ENCODE measurements at places on chromosomes 13 and 19.

- DNase-seq, result no peak
Observed at GRCh38 chr13:46906405-46906804, 9.6 kb upstream of the HTR2A start.

- DNase-seq, result no peak
Observed at GRCh38 chr19:2083174-2083854, 12.8 kb downstream of the MOB3A start.

DNA sequence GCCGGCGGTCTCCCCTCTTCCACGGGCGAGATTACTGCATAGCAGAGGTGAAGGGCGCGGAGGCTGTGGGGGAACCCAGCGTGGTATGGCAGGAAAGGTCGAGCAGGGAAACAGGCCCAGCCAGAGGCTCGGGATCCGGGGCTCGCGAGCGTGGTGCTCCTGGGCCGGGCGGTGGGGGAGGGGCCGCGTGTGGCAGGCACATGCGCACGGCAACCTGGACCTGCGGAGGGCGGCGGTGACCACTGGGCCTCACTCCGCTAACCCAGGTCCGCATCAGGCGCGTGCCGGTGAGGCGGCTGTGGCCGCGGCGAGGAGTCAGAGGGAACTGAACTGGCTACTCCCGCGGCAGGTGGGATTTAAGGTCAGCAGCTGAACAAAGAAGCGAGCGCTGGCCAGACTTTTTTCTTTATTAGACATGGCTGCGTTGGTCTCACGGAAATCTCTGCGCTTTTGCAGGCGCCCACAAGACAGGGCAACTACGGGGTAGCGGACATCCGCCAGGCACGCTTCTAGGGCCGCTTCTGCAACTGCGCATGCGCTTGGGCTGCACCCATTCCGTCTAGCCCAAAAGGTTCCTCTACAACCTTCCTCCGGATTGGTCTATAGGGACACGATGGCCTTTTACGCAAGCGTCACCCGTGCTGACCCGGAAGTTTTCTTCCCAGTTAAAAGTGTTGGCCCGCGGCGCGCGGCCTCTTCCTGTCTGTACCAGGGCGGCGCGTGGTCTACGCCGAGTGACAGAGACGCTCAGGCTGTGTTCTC, at the start of gene RPS5:
RPS5 (plus strand) TSS at position 694 of the 762 bp plus-strand sequence. CDS start 869 bp downstream, outside the sequence.
- peak; percentile 87 for DNase-seq

DNA sequence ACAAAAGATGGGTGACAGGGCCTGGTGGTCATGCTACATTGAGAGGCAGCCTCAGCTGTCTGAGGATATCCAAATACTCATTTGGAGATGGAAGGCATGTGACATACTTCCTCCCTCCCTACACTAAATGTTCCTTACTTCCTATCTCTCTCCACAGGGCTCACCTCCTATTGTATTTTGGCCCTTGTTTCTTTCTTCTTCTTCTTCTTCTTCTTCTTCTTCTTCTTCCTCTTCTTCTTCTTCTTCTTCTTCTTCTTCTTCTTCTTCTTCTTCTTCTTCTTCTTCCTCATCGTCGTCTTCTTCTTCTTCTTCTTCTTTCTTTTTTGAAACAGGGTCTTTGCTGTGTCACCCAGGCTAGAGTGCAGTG, 71.8 kb upstream of the POMP start:
- DNase-seq, result no peak

GRCh38 chr13:35796623-35797022, 320.1 kb upstream of the MAB21L1 start:
- no peak for DNase-seq

- DNase-seq, result no peak
Observed at GRCh38 chr19:47726467-47726866, 13.2 kb downstream of the EHD2 start.

- no peak for DNase-seq
Observed at GRCh38 chr19:51127032-51127431, 2.3 kb downstream of the SIGLEC9 start.

DNA sequence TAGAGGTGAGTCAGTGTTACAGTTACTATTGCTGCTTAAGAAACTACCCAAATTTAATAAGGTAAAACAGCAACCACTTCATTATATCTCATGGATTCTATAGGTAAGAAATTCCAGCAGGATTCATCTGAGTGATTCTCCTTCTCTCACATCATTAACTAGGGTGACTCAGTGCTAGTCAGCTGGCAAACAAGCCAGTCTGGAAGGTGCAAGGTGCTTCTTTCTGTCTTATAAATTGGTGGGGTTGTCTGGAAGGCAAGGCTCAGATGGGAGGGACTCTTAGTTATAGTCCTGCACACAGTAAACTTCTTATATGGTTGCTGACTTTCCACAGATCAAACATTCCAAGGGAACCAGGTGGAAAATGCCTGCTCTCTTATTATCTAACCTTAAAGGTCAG, 484.5 kb downstream of the GPC5 start:
- no peak for DNase-seq

DNA sequence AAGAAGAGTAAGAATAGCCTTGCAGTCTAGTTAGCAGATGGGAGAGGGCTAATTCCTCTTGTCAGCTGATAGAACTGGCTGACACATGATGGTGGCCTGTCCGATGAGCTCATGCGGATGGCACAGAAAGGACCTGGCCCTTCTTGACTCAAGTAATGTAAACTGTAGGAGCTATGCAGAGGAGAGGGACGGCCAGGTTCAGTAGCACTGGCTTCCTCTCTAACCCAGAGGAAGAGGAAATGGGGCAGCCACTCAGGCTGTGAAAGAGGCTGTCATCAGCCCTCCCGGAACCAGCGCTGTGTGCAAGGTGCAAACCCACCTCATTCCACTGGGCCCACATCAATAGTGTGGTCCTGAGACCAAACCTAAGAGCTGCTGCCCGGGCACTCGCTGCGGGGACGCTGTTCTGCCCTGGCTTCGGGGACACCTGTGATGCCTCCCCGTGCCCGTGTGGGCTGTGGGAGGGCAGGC, 30.8 kb upstream of the USE1 start:
- no peak for DNase-seq

DNA sequence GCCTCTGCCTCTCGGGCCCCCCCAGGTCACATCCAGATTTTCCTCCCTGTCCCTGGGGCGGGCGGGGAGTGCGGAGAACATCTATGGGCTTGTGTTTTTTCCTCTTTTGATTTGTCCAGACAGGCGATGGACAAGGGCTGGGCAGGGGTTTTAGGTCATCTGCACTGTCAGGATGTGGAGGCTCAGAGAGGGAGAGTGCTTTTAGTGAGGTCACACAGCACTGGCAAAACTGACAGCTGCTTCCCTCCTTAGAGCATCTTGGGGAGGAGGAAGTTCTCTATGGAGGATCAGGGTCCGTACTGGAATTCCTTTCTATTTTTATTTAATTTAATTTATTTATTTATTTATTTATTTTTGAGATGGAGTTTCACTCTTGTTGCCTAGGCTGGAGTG, 38.9 kb downstream of the NFIC start:
- no peak for DNase-seq

- DNase-seq, result no peak
Observed at GRCh38 chr19:47309038-47309437, 623 bp upstream of the C5AR1 start.

GRCh38 chr13:49086722-49087121, 111.0 kb downstream of the FNDC3A start:
- DNase-seq, result no peak

GRCh38 chr13:30496147-30496546, 30.4 kb upstream of the HMGB1 start:
- DNase-seq, result no peak

DNA sequence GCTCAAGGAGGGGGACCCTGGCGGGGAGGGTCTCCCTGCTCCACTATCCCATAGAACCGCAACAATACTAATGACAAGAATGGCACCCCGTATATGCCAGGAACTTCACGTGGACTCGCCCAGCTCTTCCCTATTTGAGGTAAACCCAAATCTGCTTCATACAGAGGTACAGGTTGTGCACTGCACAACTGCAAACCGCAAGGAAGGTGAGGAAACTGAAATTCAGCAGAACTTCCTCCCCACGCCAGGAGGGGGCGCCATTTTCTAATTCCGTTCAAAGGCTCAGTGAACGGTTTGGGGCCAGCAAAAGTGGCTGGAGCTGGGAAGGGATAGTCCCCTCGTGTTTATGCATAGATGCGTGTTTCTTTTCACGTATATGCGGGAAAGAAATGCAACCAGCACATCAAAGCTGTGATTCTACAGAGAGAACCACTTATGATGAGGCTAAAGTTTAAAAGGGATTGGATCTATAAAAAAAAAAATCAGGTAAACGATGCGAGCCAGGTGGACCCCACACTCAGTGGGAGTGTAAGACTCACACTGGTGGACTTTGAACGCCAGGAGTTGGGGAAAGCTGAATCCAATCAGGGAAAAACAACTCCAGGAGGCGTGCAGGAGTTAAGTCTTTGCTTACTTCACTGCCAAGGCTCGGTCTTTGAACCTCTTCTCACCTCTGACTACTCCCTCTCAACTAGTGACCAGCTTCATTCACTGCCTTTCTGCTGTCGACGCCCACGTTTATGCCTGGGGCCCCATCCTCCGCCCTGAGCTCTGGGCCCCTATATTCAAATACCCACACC, 20.3 kb downstream of the C19orf81 start:
- DNase-seq, result peak; percentile 32

DNA sequence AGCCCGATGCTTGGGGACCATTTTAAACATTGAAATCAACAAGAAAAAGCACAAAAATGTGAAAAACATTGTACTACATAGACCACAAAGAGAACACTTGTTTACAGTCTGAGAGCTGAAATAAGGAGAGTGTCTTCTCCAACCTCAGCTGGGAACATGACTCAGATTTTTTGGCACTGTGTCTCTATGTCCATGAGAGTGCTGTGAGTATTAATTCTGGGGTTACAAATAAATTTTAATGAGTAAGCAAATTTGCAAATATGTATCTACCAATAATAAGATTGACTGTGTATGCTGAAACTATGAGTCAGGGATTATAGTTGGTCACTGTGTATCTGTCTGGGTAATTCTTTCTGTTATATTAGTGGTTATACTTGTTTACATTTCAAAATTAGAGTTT, 174.0 kb downstream of the DCT start:
- no peak for DNase-seq

DNA sequence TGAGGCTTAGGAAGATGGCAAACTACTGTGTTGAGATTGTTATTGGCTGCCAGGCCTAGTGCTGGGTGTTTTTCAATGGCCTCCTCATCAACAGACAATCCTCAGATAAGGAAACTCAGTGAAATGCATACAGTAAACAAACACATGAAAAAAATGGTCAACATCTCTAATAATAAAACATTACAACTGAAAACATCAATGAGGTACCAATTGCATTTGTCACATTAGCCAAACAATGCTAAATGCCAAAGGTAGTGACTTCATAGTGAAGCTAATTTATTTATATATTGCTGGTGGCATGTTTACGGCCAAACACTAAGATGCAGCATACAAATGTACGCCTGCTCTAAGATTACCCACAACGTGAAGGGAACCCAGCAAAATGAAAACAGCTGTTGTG, 224.0 kb upstream of the UBL3 start:
- no peak for DNase-seq

- DNase-seq, result no peak
Observed at GRCh38 chr13:30569901-30570576, 47.7 kb upstream of the USPL1 start.

- no peak for DNase-seq
Observed at GRCh38 chr13:63851526-63851925, 2435.9 kb upstream of the PCDH20 start.

DNA sequence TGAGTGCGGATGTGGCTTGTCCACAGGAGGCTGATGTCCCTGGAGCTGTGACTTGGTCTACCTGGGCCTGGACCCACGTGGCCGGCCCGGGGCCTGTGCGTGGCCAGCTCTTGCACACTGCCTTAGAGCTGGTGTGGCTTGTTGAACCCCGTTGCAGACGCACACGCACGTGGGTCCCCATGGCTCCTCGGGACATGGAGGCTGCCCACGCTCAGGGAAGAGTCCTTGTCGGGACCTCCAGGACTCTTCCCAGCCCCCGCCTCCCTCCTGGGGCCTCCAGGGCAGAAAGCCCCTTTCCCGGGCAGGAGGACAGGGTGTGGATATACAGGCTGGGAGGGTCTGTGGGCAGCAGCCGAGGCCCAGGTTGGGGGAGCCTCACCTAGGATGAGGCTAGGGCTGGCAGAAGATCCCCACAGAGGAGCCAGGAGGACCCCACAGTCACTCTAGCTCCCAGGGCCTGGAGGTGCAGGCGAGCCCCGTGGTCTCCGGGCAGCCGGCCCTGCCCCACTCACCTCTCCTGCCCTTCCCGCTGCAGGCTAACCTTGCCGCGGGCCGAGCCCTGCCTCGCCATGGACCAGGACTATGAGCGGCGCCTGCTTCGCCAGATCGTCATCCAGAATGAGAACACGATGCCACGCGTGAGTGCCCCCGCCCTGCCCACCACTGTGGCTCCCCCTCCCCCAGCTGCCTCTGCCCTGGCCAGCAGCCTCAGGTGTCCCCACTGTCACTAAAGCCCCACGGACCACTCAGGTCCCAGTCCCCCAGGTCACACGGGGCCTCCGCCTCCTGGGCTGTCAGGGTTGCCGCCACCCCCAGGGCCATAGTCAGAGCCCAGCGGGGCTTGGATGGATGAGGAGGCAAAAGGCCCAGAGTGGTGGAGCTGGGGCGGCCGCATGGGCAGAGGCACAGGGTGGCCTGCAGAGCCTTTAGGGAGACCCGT, 16.3 kb upstream of the TEKTIP1 start:
- no peak for DNase-seq

DNA sequence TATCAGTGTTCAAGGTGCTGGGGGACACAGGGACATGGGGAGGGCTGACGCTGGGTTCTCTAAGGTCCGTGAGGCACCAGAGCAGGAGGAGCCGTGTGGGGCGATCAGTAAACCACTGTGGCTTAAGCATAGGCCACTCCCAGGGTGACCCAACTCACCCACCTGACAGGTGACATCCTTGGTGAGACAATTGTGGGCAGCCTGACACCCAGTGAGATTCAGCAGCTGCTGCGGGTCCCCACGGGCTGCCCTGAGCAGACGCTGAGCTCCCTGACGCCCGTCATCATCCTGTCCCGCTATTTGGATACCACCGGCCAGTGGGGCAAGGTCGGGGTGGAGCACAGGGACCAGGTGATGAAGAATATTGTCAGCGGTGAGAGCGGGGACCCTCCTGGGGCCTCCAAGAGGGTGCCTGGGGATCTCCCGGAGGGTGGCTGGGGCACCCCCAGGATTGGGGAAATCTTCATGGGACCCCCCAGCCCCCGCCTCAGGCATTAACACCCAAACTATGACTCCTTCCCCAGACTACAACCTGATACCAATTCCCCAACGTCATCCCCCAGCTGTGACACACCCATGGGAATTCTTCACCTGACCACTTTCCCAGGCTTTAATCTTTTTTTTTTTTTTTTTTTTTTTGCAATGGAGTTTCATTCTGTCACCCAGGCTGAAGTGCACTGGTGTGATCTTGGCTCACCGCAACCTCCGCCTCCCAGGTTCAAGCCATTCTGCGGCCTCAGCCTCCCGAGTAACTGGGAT, 33.3 kb upstream of the SHFL start:
- no peak for DNase-seq

- DNase-seq, result no peak
Observed at GRCh38 chr19:42081584-42082203, 5.7 kb downstream of the ZNF574 start.

GRCh38 chr13:33832872-33833271, 14.9 kb downstream of the RFC3 start:
- no peak for DNase-seq

- no peak for DNase-seq
Observed at GRCh38 chr19:2303211-2303798, 4.6 kb downstream of the LINGO3 start.

- no peak for DNase-seq
Observed at GRCh38 chr19:49111218-49111998, 2.8 kb upstream of the LIN7B start.
